ENCODE measurements at places on chromosomes 3 and 15. TPM values are rescaled to one million over a fixed set of nuclear protein-coding genes. Genes with fewer than 3 reads are reported as not detected.

Gene ANKRD34C
- not detected for total RNA-seq

Gene AMIGO3
- total RNA-seq = 2.5 TPM

Gene MYRIP
- total RNA-seq = 1.3 TPM

Gene GPR62
- total RNA-seq = not detected

Gene LEO1
- 19.0 TPM for total RNA-seq

Gene NR2E3
- total RNA-seq = not detected

Gene ACAN
- total RNA-seq = not detected

Gene SPATA12
- total RNA-seq = not detected

Gene MOBP
- total RNA-seq = 0.11 TPM

Gene HIGD2B
- not detected for total RNA-seq

Gene GATM
- total RNA-seq = 165 TPM

Gene SERINC4
- not detected for total RNA-seq

Gene CHRFAM7A
- 0.51 TPM for total RNA-seq

Gene EOMES
- total RNA-seq = not detected

Gene TMEM207
- total RNA-seq = not detected

Gene SNRPN
- 53.5 TPM for total RNA-seq

Gene DNAJA4
- total RNA-seq = 56.9 TPM

Gene ARMC8
- total RNA-seq = 36.4 TPM

Gene FBXL22
- not detected for total RNA-seq

Gene CAND2
- total RNA-seq = 0.63 TPM

Gene GABPB1
- total RNA-seq = 18.0 TPM

Gene CPLX3
- total RNA-seq = 0.23 TPM

Gene APOD
- 262 TPM for total RNA-seq

Gene HYAL3
- total RNA-seq = 4.1 TPM

Gene HTD2
- 9.5 TPM for total RNA-seq

Gene OXSR1
- total RNA-seq = 30.6 TPM

Gene CLRN1
- total RNA-seq = not detected

Gene DNAH12
- total RNA-seq = 0.03 TPM

Gene PIK3R4
- 33.9 TPM for total RNA-seq

Gene SLC22A13
- 0.13 TPM for total RNA-seq

Gene CCDC71
- 39.9 TPM for total RNA-seq

Gene AGTR1
- total RNA-seq = 20.6 TPM

Gene MYO5C
- 23.5 TPM for total RNA-seq

Gene TTLL13
- total RNA-seq = not detected

Gene FGD5
- total RNA-seq = 10.2 TPM

Gene MTHFS
- 11.8 TPM for total RNA-seq

Gene CDHR4
- total RNA-seq = 0.36 TPM

Gene SAXO2
- 0.30 TPM for total RNA-seq

Gene SERPINI2
- total RNA-seq = not detected

Gene TMED3
- total RNA-seq = 109 TPM

Gene HEG1
- total RNA-seq = 15.4 TPM

Gene ARPP21
- not detected for total RNA-seq

Gene TMCO5A
- not detected for total RNA-seq

Gene GOLGA6D
- total RNA-seq = not detected

Gene RTP3
- total RNA-seq = not detected

Gene DLEC1
- 0.95 TPM for total RNA-seq

Gene IL17RC
- 120 TPM for total RNA-seq

Gene MYL3
- total RNA-seq = not detected

Gene COL6A6
- total RNA-seq = 0.19 TPM

Gene CHRM5
- not detected for total RNA-seq

Gene GPR27
- 1.9 TPM for total RNA-seq

Gene CLDN1
- total RNA-seq = 510 TPM

Gene MEX3B
- total RNA-seq = 0.13 TPM

Gene ZNF502
- total RNA-seq = 3.6 TPM

Gene TRH
- total RNA-seq = 0.30 TPM
